ENCODE measurements at places on chromosomes 11 and 22.

- no peak for DNase-seq
These were observed 24.2 kb downstream of the SPTBN2 start for GRCh38 chr11:66704659-66705360.

GRCh38 chr11:110249066-110249465, 47.3 kb downstream of the RDX start:
- no peak for DNase-seq

GRCh38 chr22:37485395-37486223, 575 bp downstream of the MFNG start:
- DNase-seq, result no peak

DNA sequence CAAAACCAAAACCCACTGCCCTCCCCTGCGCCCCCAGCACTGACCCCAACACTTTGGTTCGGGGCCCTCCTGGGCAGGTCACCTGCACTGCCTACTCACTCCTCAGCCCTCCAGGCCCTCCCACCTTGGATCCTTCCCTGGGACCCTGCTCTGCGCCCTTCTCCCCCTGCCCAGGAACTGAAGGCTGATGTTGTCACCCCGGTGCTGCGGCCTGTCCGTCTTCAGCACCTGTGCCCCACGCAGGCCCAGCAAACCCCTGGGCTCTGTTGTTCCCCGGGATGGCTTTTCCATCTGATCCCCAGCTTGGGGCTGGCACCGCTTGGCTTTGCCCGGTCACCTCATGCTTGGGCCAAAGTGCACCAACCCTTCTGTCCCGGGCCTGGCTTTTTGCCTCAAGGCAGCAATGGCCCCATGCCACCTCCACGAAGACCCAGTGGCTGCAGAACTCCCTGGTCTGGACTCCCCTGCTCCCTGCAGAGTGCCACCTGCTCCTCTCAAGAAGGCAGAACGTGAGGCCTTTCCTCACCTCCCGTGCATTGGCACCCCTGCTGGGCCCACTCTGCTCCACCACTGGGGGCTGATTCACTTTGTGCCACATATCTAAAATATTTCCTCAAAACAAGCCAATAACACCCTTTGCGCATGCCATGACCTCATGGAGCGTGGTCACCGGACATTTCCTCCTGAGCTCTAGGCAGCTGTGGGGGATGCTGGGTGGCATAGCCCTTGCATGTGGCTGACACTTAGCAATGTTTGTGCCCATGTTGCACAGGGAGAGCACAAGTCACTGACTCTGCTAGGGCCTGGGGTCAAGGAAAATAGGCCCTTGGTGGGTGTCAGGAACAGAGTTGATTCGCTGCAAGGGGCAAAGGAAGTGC, 8.8 kb downstream of the PPM1F start:
- DNase-seq, result no peak

GRCh38 chr22:37806409-37807333, 1.1 kb upstream of the GCAT start:
- DNase-seq, result no peak

DNA sequence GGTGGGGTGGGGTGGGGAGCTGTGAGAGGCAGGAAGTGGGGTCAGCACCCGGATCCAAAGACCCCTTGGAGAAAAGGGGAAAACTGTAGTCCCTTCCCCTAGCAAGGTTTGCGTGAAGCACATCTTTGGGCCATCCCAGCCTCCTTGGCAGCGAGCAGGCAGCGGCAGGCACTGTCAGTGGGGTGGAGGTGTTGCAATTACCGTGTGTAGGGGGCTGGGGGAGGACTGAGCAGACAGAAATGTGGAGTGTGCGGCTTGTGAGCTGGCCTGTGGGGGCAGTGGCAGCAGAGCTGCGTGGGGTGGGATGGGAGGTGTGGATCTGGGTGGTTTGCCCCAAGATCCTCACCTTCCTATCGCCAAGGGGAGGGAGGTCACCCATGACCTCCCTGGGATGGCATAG, 16.4 kb downstream of the DAGLA start:
- DNase-seq, result no peak

DNA sequence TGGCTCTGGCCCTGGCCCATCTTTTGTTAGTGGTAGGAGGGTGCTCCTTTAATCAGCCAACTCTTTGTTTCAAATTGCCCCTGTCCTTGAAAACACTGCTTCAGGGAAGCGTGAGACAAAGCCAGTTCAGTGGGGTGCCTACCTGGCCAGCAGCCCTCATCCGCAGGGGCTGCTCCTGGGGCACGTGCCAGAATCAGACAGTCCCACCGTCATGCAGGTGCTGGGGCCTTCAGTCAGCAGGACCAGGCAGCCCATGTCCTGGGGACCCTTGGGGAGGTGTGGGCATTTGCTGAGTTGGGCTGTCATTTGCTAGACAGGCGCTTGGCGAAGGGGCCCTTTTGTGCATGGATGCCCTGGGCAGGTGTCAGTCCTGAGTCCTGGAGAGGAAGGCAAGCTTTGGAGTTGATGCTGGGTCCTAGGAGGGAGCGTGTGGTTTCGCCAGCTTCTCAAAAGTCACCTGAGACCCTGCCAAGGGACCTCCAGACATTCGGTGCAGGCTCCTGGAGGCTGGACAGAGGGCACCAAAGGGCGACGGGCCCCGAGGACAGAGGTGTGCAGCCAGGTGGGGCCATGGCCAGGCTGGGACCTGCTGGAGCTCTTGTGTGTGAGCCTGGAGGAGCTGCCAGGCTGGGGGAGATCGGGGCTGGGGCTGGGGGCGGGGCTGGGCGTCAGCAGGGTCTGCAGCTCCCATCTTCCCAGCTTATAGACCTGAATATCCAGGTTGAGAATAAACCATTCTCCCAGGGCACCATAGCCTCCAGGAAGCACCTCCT, 15.0 kb upstream of the RTN4R start:
- DNase-seq, result no peak

DNA sequence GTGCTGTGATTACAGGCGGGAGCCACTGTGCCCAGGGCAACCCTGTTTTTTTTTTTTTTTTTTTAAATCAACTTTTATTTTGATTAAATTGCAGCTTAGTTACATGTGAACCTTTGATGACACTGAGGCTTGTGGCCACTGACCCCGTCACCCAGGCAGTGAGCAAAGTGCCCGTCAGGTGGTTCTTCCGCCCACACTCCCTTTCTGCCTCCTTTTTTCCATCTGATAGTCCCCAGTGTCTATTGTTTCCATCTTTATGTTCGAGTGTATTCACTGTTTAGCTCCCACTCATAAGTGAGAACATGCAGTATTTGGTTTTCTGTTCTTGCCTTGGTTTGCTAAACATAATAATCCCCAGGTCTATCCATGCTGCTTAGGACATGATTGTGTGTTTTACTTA, 110.9 kb upstream of the GRK3 start:
- DNase-seq, result no peak

DNA sequence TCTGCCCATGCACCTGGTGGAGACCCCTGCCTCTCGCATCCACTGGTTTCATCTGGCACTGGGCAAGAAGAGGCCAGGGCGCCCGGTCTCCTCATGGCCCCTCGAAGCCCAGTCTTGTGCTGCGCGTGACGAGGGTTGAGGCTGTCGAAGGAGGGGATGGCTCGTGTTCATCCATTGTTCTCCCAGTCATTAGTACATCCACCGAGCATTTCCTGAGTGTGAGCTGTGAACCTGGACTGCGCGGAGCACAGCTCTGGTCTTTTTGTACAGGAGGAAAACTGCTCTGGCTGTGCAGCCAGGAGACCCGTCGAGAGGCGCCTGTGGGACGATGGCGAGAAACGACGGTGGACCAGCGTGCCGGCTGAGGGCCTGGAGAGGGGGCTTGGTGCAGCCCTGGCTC, 6.8 kb downstream of the CACNA1I start:
- DNase-seq, result no peak
